ENCODE measurements at places on chromosomes 12 and 14. TPM values are rescaled to one million over a fixed set of nuclear protein-coding genes. Genes with fewer than 3 reads are reported as not detected.
A peak's percentile ranks its signal among the peaks of the same experiment; 100 is the strongest.

GRCh38 chr12:162467-163307 lies 51.3 kb downstream of the SLC6A12 start:
- H3K4me1 ChIP-seq: no peaks in the 10 kb centered on the region
- no peak for DNase-seq
- H3K36me3 ChIP-seq: no peaks in the 10 kb centered on the region
- H3K4me3 ChIP-seq: no peak overlapping the region
- H3K27ac ChIP-seq: no peak overlapping the region
- H3K27me3 ChIP-seq: no peaks in the 10 kb centered on the region

DNA sequence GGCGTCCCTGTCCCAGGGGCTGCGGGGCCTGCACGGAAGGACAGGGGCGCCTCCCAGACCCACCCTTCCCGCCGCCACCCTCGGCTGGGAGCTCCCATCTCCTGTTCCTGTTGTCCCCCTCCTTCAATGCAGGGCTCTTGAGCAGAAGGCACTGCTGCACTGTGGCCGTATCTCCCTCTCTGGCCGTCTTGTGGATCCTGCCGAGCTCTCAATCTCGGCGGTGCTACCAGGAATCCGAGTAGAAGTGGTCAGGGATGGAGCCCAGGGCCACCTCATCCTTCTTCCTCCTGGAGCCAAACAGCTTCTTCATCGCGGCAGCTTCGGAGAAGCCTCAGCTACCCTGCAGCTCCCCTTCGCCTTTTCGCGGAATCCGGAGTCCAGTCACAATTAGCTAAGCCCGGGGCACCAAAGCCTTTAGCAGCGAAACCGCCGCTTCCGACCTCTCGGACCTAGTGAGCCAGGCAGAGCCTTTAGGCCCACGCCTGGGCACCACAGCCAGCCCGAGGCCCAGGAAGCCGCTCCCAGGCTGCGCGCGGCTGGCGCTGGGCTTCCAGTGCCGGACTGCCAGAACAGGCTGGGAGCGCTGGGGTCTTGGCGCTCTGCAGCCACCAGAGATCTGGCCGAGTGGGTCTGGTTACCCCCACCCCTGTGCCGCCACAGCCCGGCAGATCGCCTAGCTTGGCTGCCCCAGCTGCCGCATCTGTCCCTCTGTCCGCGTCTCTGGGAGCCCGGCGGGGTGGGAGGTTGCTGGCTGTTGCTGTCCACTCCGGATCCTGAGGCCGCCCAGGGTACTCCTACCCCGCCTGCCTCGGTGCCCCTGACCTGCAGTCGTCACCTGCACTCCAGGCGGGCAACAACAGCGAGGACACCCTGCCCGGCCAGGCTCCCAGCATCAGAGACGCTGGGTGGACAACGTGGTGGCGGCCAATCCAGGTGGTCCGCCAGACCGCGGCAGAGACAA lies 69.1 kb downstream of the ASCL4 start:
- no peak overlapping the region for H3K4me3 ChIP-seq
- H3K36me3 ChIP-seq: no peaks in the 10 kb centered on the region
- no peak overlapping the region for H3K27ac ChIP-seq
- no peak for DNase-seq
- peaks cover 34% of the 10 kb centered on the region for H3K27me3 ChIP-seq

DNA sequence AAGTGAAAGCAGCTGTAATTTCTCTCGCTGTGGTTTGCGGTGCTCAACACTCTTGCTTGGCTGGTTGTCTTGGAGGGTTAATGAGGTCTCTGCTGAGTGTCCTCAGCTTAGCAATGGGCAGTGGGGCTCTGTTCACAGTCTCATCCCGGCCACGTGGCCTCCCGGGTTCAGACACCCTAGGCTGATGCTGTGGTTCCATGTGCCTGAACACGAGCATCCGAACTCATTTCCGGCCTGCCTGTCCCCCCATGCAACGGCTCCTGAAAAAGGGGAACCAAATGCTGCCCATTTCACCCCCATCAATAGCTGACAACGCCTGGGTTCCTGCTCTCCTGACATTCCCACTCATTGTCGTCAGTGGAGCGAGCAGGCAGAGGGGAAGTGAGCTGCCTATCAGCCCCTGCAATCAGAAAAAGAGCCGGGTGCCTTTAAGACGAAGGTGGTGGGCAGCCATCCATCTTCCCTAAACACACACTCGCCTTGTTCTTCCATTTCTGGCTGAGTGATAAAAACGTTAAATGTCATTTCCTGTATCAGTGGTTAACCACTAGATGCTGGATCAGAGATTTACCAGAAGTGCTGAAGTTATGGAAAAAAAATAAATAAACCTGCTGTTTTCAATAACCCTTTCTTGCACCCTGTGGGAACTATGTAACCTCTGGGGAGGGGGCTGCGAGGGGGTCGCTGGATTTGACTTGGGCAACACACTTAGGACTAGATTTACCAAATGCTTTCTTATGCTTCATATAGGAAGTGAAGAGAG lies 60.3 kb upstream of the BCL2L14 start:
- peaks cover 2% of the 10 kb centered on the region for H3K36me3 ChIP-seq
- DNase-seq: peak; percentile 94
- peak overlapping the region; percentile 69 for H3K4me3 ChIP-seq
- no peaks in the 10 kb centered on the region for H3K27me3 ChIP-seq
- peaks cover 79% of the 10 kb centered on the region for H3K4me1 ChIP-seq

DNA sequence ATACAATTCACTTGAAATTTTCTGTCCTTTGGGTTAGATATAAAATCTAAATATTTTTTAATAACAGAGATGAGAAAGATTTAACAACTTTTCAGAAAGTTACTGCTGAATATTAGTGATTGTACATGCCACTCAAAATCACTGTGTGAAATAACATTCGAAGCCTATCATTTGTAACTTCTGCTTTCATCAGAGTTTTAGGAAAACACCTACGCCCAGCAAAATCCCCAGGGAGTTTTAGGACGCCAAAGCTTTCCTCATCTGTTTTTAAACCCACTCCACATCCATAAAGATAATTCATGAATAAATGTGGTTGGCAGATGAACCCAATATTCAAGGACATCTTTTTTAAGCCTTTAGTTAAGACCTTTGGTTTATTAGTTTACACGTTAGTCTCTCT lies 23.9 kb downstream of the TC2N start:
- no peak overlapping the region for H3K27ac ChIP-seq
- H3K27me3 ChIP-seq: no peaks in the 10 kb centered on the region
- H3K4me1 ChIP-seq: peaks cover 63% of the 10 kb centered on the region
- no peaks in the 10 kb centered on the region for H3K36me3 ChIP-seq

- H3K36me3 ChIP-seq: no peaks in the 10 kb centered on the region
- DNase-seq: no peak
- H3K27me3 ChIP-seq: no peaks in the 10 kb centered on the region
- no peaks in the 10 kb centered on the region for H3K4me1 ChIP-seq
- no peak overlapping the region for H3K27ac ChIP-seq
Observed at GRCh38 chr14:92969430-92969829, 46.5 kb downstream of the CHGA start.

Gene PAWR
- total RNA-seq: 5.6 TPM

Data from activated naive CD4-positive, alpha-beta T cell treated with anti-CD3 and anti-CD28 coated beads for 36 hours (primary cell).